ENCODE measurements at places on chromosomes 1 and 21. TPM values are rescaled to one million over a fixed set of nuclear protein-coding genes. Genes with fewer than 3 reads are reported as not detected.

The ETV3L gene
- total RNA-seq = not detected

The TTLL7 gene
- total RNA-seq = 0.27 TPM

The KCNE2 gene
- total RNA-seq = not detected

The IGSF21 gene
- total RNA-seq = not detected

The HSD3B2 gene
- not detected for total RNA-seq

The C4BPB gene
- 3.1 TPM for total RNA-seq

The PADI1 gene
- not detected for total RNA-seq

The NES gene
- total RNA-seq = not detected

The KRTAP26-1 gene
- total RNA-seq = not detected

The CYP2J2 gene
- 1.4 TPM for total RNA-seq

The PHLDA3 gene
- total RNA-seq = 0.24 TPM

The MNDA gene
- total RNA-seq = 104 TPM

The AMY1B gene
- not detected for total RNA-seq

The PRRX1 gene
- total RNA-seq = not detected

The LCE6A gene
- not detected for total RNA-seq

The GJA9 gene
- not detected for total RNA-seq

The B3GALT5 gene
- not detected for total RNA-seq

The TIE1 gene
- not detected for total RNA-seq

The BEST4 gene
- 1.1 TPM for total RNA-seq

The VWA5B1 gene
- total RNA-seq = 0.08 TPM

The HSPA6 gene
- total RNA-seq = 0.97 TPM

The HEYL gene
- not detected for total RNA-seq

The PPIAL4G gene
- total RNA-seq = 0.27 TPM
